Amniotic epithelial cell (primary cell): ENCODE measurements at places on chromosomes 7 and 10.

- no peak for DNase-seq
These were observed 86.8 kb downstream of the MPLKIP start for GRCh38 chr7:40047661-40048060.

DNA sequence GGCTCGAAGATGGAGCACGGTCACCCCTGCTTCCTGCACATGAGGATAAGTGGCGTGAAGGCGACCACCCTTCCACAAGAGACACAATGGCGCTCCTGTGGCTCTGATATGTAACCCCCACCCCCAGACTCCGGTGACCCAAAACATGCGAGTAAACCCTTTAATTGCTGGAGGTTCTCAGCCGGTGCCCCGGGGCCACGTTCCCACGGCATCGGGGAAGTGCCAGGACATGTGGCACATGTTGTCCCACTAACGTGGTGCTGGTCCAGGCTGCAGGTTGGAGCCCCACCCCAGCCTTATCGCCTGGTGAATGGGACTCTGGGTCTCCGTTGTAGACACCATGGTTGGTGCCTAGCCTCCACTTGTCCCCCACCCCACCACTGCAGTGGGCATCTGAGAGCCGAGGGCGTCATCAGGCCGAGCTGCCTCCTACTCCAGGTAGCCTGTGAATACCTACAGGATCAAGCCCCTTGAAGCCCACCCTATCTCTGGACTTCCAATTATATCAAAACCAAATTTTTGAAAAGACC, 132.8 kb downstream of the PRKAG2 start:
- DNase-seq = no peak

DNA sequence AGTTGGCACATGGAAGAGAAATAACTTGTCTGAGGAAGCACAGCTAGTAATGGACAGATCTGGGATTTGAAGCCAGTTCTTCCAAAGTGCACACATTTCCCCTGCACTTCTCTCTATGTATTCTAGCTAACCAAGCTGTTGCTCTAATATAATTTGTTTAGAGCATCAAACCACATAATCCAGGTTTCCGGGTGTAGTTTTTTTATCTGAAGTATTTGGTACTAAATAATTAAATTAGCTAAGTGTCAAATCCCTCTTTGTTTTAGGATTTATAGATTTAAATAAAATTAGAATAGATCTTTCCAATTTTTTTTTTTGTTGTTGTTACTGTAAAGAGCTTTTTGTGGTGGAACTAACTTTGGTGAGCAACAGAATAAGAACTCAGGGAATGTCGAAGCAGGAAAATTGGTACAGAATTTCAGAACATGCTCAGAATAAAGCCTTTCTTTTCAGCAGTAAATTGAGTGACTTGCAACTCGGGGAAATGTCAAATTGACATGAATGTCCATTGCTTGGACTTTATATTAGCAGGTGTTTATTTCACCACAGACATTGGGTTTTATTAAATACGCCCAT, 33.7 kb downstream of the CAMK1D start:
- no peak for DNase-seq

- DNase-seq = no peak
These were observed 227.2 kb downstream of the ADAM12 start for GRCh38 chr10:126160971-126161630.

GRCh38 chr7:93622036-93623033, 47.8 kb upstream of the CALCR start:
- peak; percentile 43 for DNase-seq

GRCh38 chr7:88090671-88091070, 129.2 kb downstream of the SRI start:
- DNase-seq = no peak

DNA sequence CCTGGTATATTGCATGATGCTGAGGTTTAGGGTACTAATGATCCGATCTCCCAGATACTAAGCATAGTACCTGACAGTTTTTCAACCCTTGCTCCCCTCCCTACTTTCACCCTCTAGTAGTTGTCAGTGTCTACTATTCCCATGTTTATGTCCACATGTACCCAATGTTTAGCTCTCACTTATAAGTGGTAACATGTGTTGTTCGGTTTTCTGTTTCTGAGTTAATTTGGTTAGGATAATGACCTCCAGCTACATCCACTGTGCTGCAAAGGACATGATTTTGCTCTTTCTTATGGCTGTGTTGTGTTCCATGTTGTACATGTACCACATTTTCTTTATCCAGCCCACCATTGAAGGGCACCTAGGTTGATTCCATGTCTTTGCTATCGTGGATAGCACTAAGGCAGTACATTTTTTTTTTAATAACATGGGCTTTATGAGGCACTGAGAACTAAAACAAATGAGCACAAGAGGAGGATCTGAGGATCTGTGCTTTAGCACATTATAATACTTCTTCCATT, 28.1 kb downstream of the ITGB8 start:
- no peak for DNase-seq

DNA sequence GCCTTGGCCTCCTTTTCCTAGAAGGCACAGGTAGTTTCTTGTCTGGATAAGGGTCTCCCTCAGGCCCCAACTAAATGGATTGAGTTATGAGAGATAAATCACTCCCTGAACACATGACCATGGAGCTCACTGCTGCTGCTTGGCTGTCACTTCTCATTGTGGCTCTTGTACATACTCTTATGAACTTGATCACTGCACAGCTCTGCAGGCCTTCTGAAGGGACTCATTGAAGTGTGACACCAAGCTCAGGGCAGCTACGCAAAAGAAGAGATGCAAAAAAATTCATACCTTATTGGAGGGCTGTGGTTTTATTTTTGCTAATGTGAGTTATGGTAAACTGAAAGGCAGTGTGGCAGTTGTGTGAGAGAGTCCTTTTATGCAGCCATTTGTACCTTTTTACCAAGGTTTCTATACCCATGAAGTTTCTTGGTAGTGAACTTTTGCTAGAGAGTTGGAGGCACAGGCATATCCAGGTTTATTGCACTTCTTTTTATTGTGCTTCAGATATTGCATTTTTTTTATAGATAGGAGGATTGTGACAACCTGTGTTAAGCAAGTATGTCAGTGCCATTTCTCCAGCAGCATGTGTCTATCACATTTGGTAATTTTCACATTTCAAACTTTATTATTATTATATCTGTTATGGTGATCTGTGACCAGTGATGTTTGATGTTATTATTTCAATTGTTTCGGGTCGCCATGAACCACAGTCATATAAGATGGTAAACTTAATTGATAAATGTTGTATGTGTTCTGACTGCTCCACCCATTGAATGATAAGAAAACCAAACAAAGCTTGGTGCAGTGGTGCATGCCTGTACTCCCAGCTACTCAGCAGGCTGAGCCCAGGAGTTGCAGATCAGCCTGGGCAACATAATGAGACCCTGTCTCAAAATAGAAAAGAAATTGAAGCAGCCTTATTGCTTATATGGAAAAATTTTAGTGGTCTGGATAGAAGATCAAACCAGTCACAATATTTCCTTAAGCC, 100.6 kb downstream of the LRRC4 start:
- DNase-seq = no peak

GRCh38 chr10:35606430-35606829, 1.3 kb downstream of the GJD4 start:
- DNase-seq = no peak

- DNase-seq = no peak
These were observed 123.9 kb upstream of the BET1 start for GRCh38 chr7:94128072-94128471.

DNA sequence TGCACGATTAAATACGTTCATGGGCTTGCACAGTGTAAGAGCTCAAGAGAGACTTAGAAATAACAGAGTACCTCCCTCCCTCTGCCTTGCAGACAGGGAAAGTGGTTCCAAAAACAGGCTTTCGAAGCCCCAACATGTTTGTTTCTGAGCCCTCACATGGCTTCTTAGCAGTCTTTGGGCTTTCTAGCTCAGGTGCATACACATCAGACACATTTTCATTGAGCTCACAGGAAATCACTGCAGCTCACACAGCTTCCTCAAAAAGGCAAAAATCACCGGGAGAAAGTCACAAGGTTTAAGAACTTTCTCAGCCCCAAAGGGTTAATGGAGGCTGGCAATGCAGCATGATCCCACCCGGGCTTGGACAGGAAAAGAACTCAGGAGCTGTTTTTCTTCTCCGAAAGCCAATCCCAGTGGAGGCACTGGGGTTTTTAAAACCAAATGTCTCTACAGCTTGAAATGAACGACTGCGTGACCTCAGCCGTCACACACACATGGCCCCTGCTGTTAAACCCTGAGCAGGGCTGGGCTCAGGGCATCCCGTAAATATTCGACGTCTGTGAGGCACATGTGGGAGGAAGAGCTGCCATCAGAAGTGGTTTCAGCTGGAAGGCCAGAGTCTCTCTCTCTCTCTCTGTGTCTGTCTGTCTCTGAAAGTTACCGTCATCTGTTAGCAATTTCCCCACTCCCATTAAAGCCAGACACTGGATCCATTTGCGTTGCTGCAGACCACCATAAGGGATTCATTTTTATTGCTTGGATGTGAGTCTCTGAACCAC, 69.7 kb downstream of the CALML3 start:
- DNase-seq = peak; percentile 47

DNA sequence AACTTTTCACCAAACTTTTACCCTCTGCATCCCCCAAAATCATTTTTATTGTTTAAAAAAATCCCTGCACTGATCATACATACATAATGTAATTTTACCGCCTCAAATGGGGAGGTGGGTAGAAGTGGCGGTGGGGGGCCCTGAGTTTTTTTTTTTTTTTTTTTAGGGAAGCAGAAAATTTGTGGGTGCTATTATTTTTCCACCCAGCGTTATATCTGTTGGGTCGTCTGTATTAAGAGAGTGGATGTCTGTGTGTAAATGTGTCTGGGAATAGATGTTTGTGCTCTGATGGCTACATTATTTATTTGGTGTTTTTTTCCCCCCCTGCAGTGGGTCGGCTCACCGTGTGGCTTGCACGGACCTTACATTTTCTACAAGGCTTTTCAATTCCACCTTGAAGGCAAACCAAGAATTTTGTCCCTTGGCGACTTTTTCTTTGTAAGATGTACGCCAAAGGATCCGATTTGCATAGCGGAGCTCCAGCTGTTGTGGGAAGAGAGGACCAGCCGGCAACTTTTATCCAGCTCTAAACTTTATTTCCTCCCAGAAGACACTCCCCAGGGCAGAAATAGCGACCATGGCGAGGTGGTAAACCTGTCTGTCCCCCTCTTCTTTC, 438 bp downstream of the ARID5B start:
- no peak for DNase-seq

- no peak for DNase-seq
These were observed 78.9 kb downstream of the CUX1 start for GRCh38 chr7:101896316-101896715.

DNA sequence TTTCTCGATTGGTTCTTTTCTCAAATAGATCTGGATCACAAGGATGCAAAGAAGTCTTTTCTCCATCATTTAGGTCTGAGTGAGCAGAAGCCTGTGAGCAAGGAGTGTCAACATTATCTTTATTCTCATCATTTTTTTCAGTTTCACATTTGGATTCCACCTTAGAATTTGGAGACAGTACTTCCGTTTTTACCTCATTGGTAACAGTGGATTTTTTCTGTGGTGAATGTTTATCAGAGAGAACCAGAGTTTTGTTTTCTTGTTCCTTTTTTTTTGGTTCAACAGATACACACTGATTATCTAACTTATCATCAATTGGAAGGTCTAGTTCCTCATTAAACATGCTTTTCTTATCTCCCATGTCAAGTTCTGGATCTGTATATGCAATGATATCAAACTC, 151.3 kb downstream of the GALNT11 start:
- DNase-seq = no peak

DNA sequence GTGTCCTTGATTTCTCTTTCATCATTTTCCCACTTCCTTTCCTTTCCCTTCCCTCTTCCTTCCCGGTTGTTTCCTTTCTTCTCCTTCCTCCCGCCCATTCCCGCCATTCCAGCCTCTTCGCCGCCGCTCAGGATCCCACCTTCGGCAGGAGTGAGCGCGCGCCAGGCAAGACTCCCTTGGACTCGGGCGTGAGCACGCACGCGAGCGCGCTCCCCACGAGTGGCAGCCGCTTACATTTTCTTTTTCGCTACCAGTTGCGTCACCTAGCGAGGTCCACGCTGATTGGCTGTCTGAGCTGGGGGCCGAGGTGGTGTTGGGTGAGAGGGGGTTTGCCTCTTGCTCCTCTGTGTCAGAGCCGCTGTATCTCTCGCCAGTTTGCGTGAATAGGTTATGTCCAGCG, 11.8 kb downstream of the ZAN start:
- DNase-seq = peak; percentile 57
